ENCODE measurements at places on chromosomes 13 and 19.
A peak's percentile ranks its signal among the peaks of the same experiment; 100 is the strongest.

GRCh38 chr13:95552539-95553441 is at the start of gene CLDN10:
TSS of gene CLDN10 (plus strand) at chr13:95552720. CDS start at chr13:95552754, 34 bp downstream.
- DNase-seq = no peak

GRCh38 chr13:100526318-100527000 is 62.1 kb downstream of the GGACT start:
- no peak for DNase-seq

- DNase-seq = no peak
Observed at GRCh38 chr13:99900960-99901359, 70.6 kb downstream of the ZIC5 start.

- no peak for DNase-seq
Observed at GRCh38 chr13:30607908-30608307, 9.8 kb upstream of the USPL1 start.

DNA sequence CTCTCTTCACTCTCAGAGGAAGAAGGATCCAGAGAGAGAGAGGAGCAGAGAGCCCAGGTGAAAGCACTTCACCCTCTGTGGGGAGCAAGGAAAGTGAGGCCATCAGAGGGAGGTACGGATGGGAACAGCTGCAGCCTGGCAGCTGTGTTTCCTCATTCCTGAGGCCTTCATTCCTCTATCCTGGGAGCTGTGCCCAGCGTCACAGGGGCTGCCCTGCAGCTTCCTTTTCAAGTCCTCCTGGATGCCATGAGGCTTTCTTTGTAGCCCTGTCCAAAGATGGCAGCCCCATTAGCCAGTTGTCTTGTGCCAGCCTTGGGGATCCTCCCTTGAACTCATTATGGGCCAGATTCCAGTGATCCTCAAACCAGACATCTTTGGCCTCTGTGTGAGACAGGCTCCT is 76.8 kb upstream of the PCDH8 start:
- DNase-seq = peak; percentile 12

DNA sequence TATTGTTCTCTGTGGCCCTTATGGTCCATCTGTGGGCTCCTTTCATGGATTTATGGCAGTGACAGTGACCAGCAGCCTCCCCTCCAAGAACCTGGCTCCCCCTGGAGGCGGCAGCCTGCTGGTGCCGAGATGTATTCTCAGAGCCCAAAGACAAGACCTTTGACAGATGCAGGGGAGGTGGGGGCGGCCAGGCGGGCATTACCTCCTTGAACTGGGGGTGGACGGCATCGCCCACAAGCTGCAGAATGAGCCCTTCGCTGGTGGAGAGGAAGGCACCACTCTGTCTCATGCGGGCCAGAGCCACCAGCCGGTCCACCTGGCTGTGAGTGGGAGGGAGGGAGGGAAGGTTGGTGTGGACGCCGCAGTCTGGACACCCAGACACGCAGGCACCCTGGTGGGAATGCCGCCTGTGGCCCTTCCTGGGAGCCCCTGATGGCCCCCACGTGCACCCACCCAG is 6.6 kb downstream of the ISOC2 start:
- DNase-seq = peak; percentile 42

- DNase-seq = no peak
Observed at GRCh38 chr13:52788011-52788410, 48.4 kb upstream of the CNMD start.

DNA sequence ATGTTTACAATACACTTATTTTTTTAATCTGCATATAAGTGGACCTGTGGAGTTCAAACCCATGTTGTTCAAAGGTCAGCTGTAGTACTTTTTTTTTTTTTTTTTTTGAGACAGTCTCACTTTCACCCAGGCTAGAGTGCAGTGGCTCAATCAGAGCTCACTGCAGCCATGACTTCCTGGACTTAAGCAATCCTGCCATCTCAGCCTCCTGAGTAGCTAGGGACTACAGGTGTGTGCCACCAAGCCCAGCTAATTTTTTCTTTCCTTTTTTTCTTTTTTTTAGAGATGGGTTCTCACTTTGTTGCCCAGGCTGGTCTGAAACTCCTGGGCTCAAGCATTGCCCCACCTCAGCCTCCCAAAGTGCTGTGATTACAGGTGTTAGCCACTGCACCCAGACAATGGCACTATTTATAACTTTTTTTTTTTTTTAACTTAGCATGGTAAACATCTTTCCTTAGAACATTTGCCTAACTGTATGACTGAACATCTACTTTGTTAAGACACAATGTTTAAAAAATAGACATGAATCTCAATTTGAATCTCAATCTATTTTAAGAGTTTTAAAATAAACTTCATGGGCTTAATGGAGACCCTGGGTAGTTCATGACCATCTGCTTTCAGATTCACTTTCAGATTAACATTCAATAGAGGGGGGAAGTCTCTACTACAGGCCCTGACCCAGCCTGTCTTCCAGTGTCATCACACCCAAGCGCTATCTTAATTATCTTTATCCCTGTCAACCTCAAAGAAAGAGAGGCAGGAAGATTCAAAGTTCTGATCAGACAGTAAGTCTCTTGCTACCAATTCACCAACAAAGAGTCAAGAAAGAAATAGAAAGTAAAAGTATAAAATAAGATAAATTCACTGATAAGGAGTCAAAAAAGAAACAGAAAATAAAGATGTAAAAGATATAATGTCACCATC is 97.7 kb upstream of the DOCK9 start:
- DNase-seq = no peak

DNA sequence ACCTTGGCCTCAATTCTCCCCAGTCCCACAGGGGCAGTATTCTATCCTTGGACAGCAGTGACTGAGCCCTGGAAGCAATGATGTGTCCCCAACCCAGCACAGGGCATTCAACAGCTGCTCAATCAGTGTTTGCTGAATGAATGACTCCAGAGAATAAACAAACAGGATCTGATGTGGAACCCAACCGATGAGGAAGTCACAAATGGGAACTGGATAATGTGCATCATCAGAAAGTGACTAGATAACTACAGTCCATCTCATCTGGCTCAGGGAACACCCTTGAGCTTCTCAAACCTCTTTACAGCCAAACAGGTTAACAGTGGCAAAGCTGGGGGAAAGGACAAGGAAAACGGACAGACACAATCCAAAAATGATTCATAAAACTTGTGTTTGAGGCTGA is 8.2 kb downstream of the SLC25A30 start:
- DNase-seq = no peak

- DNase-seq = peak; percentile 69
Observed at GRCh38 chr19:46748325-46749109, 2.3 kb upstream of the STRN4 start.

- DNase-seq = no peak
Observed at GRCh38 chr13:25920277-25920676, 131.5 kb downstream of the SHISA2 start.

DNA sequence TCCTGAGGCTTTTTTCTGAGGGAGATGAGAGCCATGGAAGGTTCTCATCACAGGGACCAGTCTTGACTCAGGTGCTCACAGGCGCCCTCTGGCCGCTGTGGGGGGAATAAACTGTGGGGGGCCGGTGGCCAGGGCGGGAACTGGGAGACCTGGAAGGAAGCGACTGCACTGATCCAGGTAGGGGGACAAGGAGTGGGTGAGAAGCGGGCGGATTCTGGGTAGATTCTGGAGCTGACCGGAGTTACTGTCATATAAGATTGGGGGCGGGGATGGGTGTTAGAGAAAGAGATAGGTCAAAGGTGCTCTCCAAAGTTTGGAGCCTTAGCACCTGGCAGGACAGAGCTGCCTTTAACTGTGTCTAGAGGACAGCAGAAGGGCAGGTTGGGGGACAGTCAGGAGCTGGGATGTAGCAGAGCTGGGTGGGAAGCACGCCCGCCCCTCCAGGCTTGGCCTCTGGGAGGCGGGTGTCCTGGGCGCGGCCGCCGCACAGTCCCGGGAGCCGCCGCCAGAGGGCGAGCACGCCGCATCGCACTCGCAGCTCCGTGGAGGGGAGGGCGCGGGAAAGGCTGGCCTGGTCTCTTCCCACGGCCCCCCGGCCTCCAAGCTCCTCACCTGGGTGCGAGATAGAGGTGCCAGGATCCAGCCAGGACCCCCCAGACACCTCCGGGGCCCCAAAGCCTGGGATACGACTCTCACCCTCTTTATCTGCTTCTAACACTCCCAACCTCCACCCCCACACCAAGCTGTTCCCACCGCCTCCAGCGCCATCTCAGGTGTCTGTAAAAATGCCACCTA is 4.2 kb upstream of the DAND5 start:
- DNase-seq = peak; percentile 42

GRCh38 chr13:44230736-44231135 is 142.9 kb upstream of the SERP2 start:
- no peak for DNase-seq

DNA sequence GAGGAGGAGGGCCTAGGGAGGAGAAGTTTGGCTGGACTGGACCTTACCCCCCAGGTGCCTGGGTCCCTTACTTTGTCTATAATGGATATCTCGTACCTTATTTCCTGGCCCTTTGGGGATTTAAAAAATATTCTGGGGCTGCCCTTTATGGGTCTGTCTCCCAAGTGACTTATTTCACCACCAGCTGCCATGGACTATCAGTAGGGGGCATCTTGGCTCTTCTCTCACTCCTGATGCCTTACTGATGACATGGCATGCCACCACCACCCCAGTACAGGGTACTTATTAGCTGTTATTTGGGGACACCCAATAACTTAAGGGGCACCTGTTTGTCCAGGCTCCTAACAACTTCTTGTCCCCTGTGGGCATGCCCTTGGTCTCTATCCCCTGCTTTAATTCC is 38.0 kb downstream of the NFIX start:
- no peak for DNase-seq

- DNase-seq = no peak
Observed at GRCh38 chr13:32940601-32941000, 75.6 kb upstream of the KL start.

DNA sequence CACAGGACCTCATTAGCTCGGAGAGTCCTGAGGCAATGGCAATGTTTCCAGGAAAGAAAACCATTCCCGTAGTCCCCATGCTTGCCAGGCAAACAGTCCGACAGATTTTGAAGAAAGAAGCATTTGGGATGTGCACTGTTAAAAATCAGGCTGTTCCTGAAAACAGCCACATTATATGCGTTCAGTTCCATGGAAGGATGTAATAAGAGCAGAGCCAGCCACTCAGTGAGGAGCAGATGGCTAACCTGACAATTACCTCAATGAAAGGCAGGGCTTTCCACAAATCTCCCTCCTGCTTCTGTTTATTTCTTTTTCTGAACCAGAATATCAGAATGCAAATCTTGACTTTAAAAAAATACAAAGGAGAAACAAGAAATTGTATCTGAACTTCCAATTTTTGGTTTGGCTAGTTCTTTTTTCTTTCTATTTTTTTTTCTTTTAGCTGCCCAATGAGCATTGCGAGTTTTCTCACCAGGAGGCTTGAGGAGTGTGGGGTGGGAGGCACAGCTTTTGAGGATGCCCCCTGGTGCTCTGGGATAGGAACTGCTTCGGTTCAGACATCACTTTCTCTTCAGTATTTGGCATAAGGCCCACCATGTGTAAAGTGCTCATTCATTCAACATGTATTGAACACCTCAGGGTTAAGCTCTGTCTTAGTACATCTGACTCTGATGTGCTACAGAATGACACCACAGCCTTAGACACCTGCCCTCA is 124.2 kb downstream of the TBC1D4 start:
- DNase-seq = peak; percentile 89

DNA sequence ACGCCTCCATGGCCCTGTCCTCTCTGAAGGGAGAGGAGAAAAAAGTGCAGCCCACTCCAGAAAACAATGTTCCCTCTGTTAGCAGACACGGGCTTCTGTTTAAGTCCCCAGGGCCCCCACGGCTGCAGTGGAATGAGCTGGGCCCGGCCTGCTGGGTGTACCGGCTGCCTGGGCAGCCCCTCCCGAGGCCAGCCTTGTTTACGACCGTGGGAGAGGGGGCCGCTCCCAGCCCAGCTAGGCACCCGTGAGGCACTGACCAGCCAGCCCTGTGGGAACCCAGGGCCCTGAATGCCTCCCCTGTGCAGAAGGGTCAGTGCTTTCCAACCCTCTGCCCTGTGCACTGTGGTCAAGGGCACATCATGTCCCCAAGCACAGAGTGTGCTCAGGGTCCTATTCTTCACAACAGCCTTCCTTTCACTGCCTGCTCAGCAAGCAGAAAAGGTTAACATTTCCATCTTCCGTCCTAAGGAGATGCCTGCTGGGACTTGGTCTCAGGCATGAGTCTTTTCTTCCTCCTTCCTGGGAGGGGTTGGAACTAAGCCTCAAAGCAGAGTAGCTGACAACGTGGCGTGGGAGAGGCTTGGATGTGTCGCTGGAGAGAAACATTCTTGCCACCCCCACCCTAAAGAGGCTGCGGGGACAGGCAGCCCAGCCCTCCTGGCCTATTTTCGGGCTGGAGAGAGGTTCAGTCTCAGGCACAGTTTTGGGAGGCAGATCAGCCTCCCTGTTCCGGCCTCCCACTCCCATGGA is 90.1 kb downstream of the RGCC start:
- no peak for DNase-seq

DNA sequence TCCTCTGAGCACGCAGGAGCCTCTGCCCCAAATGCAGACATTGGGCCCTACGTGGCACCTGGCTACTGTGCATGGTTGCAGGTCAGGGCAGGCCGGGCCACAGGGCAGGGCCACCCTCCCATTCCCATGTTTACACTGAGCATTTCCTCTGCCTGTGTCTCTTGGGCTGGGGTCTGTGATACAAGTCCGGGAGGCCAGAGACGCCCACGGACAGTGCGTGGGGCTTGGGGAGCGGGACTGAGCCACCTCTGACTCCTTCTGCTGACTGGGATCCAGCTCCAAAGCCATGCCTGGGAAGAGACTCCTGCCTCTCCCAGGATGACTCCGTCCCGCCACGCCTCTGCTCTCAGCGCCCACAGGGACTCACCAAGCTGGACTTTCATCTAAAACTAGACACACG is 18.8 kb downstream of the GAS6 start:
- no peak for DNase-seq

DNA sequence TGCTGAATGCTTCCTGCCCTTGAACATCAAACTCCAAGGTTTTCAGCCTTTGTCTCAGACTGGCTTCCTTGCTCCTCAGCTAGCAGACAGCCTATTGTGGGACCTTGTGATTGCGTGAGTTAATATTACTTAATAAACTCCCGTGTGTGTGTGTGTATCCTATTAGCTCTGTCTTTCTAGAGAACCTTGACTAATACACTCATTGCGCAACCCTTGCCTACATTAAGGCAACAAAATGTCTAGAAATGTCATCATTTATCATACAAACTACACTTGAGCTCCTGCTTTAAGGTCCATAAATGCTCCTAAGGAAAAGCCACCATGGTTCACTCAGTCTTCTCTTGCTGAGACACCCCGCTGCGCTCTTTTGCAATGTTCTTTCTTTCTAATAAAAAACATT is 2861.0 kb downstream of the PCDH9 start:
- DNase-seq = no peak

GRCh38 chr19:19520989-19521388 is 5.0 kb downstream of the NDUFA13 start:
- no peak for DNase-seq

DNA sequence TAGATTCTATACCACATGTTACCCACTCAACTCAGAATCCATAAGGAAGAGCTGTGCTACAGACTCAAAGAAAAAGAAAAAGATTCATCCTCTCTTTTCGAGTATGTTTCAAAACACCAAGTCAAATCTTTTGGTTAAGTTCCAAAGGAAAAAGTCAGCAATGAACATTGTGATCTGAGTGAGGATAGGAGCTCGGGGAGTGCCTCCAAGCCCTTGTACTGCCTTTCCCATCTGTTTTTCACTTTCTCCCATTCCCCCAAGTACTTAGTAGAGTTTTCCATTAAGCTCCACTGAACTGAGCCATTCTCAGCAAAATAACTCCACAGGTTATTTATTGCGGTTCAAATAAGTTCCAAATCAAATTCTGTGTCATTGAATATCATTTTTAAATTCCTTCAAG is 47.7 kb upstream of the MAB21L1 start:
- no peak for DNase-seq

Data from NCI-H1694 (cell line).